ENCODE measurements at places on chromosomes 4 and X.

- DNase-seq, result no peak
Observed at GRCh38 chr4:70932984-70933383, 30.8 kb downstream of the MOB1B start.

- DNase-seq, result no peak
Observed at GRCh38 chrX:45745479-45745878, 544.8 kb upstream of the DIPK2B start.

DNA sequence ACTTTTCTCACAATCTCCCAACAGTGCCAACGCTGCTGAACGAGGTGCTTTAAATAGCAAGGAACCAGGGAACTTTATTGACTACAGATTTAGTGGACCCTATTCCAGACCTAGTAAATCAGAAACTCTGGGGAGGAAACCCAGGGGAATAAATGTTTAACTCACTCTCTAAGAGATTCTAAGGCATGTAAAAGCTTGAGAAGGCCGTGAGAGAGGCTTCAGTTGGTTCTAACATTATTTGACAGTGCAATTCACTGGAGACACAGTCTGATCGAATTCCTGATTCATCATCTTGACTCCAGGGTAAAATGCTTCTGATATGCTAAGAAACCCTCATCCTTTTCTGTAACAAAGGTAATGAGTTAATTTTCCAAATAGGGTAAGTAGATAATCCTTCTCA is 494.4 kb downstream of the KCNIP4 start:
- no peak for DNase-seq

- DNase-seq, result peak; percentile 77
Observed at GRCh38 chr4:86895692-86896488, 3.7 kb upstream of the C4orf36 start.

- peak; percentile 23 for DNase-seq
Observed at GRCh38 chr4:110245577-110245976, 47.2 kb upstream of the ELOVL6 start.

GRCh38 chr4:87505862-87506261 is 23.3 kb downstream of the SPARCL1 start:
- DNase-seq, result peak; percentile 17

DNA sequence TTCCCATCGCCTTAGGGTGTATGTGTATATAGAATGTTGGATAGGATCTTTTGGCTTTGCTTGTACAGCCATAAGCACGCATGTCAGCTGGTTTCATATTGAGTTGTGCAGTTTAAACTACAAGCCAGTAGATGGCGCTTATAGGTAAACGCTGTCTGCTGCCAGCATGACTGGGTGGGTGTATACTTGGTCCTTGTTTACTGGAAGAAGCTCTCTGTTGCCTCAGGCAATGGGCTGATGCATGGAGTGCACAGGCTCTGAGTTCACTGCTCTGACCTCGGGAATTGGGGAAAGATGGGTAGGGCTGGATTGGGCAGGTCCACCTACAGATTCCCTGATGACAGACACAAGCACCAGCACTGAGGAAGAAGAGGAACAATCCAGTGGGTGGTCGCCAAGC is 831.5 kb downstream of the STIM2 start:
- peak; percentile 60 for DNase-seq

- no peak for DNase-seq
Observed at GRCh38 chrX:118355225-118355920, 9.5 kb downstream of the WDR44 start.

- DNase-seq, result no peak
Observed at GRCh38 chr4:6334203-6334887, 64.7 kb downstream of the WFS1 start.

GRCh38 chr4:16448241-16448840 is 222.1 kb upstream of the TAPT1 start:
- DNase-seq, result no peak

DNA sequence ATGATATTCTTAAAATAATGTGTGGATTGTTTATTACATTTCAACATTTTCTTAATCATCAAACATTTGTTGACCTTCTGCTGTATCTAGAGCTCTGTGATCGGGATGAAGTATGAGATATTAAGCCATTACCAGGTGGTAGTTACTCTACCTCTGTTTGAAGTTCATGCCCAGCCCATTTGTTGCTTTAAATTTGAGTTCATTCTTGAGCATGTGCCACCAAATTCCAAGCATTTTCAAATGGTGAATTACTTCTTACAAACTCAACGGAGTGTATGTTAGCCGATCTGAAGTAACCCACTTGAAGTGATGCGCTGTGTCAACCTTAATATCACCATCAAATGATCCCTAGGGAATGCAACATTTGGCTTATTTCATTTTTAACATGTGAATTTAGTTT is 7.3 kb upstream of the DTHD1 start:
- DNase-seq, result peak; percentile 12

- peak; percentile 69 for DNase-seq
Observed at GRCh38 chr4:109041463-109042360, 260.7 kb downstream of the COL25A1 start.

DNA sequence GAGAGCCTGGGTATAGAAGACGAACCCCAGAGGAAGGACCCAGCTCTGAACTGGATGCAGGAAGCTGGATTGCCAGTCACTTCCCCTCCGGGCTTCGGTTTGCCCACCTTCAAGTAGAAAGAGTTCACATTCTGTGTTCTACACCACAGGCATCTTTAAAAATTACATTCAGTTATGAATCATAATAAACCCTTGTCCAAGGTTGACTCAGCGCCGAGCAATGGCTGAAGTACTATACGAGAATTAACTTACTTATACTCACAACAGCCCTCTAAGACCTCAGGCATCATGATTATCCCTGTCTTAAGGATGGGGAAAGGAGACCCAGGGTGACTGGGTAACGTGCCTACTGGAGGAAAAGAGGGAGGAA is 72.5 kb downstream of the EVC2 start:
- peak; percentile 84 for DNase-seq

- no peak for DNase-seq
Observed at GRCh38 chr4:165475706-165476070, 96.9 kb downstream of the CPE start.

GRCh38 chr4:94469221-94469784 is 17.6 kb downstream of the PDLIM5 start:
- no peak for DNase-seq

- DNase-seq, result peak; percentile 74
Observed at GRCh38 chr4:86918539-86919072, 16.2 kb upstream of the AFF1 start.

GRCh38 chr4:128378668-128379067 is 91.1 kb upstream of the PGRMC2 start:
- DNase-seq, result no peak

GRCh38 chr4:71184195-71184781 is 154.5 kb upstream of the SLC4A4 start:
- peak; percentile 64 for DNase-seq

GRCh38 chr4:78567500-78568060 is 16.0 kb downstream of the ANXA3 start:
- no peak for DNase-seq

DNA sequence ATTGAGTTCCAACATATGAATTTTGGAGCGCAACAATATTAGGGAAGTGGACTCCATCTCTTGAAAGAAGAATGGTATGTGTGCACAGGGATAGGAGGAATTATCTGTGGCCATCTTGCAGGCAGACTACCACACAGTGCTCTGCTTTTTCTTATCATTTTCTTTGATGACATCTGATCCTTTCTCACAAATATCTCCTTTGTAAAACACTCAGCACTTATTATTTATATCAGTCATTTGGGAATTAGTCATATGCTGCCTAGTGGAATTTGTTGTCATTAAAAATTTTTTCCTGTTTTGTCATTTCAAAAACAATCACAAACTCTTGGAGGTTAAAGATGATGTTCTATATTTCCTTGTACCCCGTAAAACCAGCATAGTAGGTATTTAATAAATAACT is 444.3 kb upstream of the ATOH1 start:
- DNase-seq, result peak; percentile 47

- no peak for DNase-seq
Observed at GRCh38 chr4:150234246-150234645, 156.0 kb downstream of the DCLK2 start.

GRCh38 chrX:110321670-110322069 is 3.8 kb upstream of the AMMECR1 start:
- DNase-seq, result no peak

GRCh38 chr4:40552536-40552935 is 77.1 kb downstream of the RBM47 start:
- peak; percentile 21 for DNase-seq

- no peak for DNase-seq
Observed at GRCh38 chrX:26511589-26512363, 295.8 kb downstream of the MAGEB5 start.

DNA sequence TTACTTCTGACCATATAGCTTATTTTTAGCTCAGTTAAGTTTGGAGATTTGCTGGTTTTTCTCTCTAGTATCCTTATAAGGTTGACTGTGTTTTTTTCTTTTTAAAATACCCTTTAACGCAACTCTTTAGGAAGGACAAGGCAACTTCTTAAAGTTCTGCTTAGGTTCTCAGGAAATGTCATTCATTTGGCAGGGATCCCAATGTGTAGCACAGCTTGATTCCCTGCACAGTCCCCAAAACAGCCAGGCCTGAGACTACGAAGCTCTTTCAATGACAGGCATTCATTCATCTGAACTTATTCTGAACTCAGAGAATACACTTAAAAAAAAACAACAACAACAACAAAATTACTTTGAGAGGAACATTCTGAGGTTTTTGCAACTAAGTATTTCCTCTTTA is 1765.8 kb downstream of the PCDH7 start:
- peak; percentile 15 for DNase-seq

GRCh38 chr4:116755051-116755450 is 330.3 kb downstream of the TRAM1L1 start:
- DNase-seq, result no peak

DNA sequence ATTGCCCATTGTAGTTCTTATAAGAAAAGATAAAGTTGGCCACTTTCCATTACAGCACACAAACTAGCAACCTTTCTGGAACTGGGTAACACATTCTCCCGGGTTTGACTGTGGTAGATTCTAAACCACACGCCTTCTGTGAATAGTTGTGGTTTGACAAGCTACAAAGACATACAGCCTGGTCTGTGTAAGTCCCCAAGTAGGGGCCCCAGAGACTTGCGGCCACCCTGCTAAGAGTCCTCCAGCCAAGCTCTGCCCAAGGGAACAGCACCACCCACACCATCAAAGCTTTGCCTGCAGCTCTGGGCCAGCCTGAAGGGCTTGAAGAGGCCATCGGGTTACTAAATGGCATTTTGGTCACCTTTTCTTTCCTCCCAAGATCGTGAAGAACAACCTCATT is 203.4 kb downstream of the MAML3 start:
- peak; percentile 93 for DNase-seq

DNA sequence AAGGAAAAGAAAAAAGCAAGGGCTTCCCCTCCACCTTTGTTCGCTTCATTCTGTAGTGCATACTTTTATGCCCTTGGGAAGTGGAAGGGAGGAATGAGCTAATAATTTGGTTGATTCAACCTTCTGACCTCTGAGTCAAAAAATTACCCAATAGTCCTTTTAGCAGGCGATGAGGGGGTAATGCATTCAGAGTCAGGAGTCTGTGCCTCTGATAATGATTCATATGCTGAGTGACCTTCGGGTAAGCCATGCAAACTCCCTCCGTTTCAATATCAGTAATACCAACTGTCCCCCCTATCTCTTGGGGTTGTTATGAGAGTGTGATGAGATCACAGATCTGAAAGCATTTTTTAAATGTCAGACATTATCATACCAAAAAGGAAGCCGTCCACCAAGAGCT is 41.6 kb upstream of the ACSL4 start:
- DNase-seq, result peak; percentile 80

DNA sequence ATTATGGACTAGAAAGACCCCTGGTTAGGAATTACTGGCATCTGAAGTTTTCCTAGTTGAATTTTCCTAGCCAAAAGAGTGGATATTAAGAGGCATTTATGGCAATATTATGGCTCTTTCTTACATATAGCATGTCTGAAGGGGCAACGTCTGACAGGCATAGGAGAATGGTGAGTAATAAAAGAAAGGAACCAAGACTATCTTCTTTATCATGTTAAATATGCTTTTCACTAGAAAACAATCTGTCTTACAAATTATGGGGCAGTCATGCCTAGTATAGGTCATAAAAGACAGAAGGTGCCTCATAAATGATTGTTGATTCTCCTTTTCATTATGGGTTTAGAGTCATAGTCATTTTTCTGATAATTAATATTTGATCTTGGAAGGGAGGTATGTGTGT is 431.1 kb upstream of the HTR2C start:
- DNase-seq, result no peak

GRCh38 chr4:40840985-40841571 is 91.3 kb downstream of the NSUN7 start:
- DNase-seq, result peak; percentile 87

DNA sequence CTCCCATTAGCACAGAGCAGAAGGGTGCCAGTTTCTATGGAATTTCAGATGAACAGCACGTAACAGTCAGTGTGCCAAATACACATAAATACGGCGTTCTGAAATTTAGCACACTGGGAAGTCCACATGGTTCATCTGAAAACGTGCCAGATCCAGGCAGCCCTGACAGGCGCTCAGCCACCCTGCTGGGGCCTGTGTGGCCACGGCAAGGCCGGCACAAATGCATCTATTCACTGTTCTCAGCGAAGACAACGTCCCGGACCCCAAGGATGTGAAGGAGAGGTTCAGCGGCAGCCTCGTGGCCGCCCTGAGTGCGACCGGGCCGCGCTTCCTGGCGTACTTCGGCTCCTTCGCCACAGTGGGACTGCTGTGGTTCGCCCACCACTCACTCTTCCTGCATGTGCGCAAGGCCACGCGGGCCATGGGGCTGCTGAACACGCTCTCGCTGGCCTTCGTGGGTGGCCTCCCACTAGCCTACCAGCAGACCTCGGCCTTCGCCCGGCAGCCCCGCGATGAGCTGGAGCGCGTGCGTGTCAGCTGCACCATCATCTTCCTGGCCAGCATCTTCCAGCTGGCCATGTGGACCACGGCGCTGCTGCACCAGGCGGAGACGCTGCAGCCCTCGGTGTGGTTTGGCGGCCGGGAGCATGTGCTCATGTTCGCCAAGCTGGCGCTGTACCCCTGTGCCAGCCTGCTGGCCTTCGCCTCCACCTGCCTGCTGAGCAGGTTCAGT is 15.6 kb downstream of the DGKQ start:
- no peak for DNase-seq

DNA sequence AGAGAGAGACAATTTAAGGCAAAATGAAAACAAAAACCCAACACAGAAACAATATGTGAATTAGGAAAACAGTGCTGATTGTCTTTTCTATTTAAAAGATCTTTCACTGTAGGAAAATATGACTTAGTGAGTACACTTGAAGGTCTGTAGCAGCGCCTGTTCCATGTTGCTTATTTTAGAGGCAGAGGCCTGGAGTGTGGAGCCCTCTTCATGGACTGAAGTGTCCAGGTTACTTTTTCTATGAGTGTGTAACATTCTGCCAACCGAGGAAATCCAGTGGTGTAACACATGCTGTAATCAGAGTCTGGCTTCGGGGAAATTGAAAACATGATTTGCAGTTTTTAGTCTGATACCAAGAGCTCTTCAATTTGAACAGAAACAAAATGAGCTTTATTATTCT is 64.0 kb upstream of the GPRIN3 start:
- DNase-seq, result no peak

DNA sequence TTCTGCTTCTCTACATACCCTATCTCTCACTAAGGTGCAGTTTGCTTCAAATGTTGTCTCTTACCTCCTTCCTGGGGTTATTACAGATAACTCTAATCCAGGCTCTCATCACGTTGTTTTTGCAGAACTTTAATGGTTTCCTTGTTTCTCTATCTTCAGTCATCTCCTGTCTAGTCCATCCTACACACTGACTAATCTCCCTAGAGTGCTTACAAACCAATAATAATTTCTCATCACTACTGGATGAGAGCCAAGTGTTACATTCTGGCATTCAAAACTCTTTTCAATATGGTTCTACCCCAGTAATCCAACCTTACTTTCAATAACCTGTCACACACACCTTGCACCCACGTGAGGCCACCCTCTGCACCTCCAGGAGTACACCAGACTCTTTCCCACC is 86.1 kb downstream of the SYNPO2 start:
- peak; percentile 75 for DNase-seq

GRCh38 chr4:99945718-99946355 is 581 bp downstream of the DNAJB14 start:
- DNase-seq, result peak; percentile 30
